Amygdala (tissue), 56 donors: ENCODE measurements at places on chromosomes 4 and X.

DNA sequence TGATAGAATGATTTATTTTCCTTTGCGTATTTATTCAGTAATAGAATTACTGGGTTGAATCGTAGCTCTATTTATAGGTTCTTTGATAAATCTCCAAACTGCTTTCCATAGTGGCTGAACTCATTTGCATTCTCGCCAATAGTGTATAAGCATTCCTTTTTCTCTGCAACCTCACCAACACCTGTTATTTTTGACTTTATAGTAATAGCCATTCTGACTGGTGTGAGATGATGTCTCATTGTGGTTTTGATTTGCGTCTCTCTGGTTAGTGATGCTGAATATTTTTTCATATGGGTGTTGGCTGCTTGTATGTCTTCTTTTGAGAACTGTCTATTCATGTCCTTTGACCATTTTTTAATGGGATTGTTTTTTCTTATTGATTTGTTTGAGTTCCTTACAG, 160.7 kb downstream of the MID1IP1 start:
- no peak for DNase-seq

- no peak for DNase-seq
Observed at GRCh38 chr4:26279446-26279845, 41.4 kb upstream of the RBPJ start.

DNA sequence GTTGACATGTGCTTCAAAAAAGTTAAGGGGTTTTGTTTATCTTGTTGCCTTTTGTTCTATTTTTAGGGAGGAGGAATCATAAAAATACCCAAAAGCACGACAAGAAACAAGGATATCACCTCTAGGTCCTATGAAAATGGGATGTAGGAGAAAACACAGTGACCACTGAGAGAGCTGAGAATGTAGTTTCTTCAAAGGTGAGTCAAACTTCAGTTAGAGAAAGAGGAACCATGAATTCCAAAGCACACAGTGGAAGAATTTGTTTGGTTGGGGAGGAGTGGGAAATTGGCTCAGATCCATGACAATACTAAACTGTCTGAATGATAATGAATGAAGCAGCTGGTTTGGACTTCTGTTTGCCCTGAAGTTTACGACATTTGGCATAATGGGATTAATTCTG, 19.1 kb upstream of the FRYL start:
- no peak for DNase-seq

DNA sequence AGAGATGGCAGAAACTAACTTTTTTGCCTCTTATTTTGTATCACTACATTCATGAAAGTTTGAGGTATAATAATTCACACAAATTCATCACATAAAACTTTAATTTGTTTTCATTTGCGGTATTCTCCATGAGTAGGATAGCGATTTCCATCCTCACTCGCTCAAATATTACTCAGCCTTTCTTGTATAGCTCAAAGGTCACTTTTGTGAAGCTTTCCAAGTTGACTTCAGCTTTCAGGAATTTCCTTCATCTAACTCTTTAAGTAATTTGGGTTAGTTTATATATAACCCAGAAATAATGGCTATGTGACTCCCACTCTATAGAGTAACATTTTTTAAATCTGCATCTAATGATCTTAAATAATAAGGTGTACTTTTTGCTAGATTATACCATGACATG, 314.4 kb downstream of the IL1RAPL1 start:
- DNase-seq = no peak
